ENCODE measurements at places on chromosomes 4 and X. TPM values are rescaled to one million over a fixed set of nuclear protein-coding genes. Genes with fewer than 3 reads are reported as not detected.
A peak's percentile ranks its signal among the peaks of the same experiment; 100 is the strongest.

DNA sequence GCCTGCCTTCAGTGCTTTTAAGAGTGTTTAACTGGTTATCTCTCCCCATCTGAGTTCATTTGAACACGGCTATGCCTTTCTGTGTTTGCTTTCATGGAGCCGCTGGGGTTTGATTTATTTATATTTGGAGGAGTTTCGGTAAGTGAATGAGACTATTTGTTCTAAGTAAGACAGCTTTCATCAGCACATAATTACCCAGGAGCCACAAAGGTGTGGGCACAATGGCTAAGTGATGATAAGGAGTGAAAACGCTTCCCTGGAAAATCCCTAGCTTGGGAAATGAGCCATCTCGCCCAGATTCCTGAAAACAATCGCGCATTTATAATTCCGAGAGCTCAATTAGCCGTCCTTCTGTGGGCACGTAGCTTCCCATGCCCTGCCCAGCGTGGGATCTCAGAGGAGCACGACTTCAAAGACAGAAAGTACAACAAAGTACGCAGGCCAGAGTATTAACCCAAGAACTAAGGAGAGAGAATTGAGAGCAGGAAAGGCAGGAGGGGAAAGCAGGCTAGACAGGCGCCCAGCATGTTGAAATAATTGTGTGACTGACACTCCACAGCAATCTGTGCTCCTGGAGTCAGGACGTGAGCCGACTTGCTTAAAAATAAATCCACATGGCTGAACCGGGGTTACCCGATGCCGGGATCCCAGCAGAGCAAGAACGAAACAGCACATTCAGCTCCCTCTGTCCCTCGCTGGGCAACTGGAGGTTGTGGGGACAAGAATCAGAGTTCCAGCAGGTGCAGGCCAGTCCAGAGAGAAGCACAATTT, 99.0 kb downstream of the DHRSX start:
- DNase-seq, result no peak

DNA sequence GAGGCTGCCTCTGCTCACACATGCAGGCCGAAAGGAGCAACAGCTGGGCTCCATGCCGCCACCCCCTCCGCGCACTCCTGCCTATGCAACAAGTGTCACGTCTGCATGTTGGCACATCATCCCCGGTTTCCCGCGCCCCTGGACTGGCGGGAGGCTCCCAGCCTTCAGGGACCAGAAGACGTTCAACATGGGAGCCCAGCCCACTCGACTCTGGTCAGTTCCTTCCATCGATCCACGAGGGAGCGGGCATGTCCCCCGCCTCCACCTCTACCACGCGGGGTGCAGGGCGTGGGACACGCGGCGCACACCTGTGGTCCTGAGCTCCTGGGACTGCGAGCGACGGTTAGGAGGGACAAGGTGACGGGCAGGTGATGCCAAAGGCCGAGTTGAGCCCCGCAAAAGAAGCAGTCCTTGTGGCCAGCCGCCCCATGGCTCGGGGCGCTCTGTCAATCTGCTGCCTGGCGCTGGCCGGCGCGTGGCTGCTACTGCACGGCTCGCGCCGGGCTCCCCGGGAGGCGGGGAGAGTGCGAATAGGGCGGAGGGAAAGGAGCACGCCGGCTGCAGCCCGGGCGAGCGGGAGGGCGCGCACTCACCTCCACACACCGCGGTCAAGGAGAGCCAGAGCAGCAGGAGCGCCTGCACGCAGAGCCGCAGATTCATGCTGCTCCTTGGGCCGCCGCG, 645 bp downstream of the APLN start:
- DNase-seq, result no peak

DNA sequence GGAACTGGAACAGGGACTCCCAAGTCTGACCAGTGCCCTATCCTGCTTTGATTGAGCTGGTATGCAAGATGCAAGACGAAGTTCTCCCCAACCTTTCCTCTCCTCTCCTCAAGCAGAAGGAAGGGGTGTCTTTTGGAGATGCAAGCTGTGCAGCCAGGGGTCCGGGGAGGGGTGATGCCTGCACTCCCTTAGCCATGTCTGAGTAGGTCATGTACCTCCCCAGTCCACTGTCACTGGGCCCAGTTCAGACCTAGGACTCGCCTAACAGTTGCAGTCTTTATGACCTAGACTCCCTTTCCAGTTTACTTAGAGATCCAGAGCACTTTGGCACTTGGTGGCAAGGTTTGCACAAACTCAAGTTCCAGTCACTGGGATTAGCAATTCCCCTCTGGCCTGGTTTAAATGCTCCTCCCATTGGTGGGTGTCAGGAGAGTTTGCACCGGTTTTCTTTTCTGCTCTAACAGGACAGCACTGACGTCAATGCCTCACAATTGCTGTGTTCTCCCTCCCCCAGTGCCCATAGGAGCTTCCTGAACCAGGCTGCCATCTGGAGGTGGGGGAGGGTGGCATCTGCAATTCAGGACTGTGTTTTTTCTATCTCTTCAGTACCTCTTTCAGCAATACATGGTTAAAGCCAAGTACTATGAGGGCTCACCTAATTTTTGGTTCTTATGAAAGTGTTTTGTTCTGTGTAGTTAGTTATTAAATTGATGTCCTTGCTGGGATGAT, 782.2 kb downstream of the ARAP2 start:
- DNase-seq, result no peak

- DNase-seq, result no peak
These were observed 20.1 kb upstream of the XPNPEP2 start for GRCh38 chrX:129718676-129719075.

DNA sequence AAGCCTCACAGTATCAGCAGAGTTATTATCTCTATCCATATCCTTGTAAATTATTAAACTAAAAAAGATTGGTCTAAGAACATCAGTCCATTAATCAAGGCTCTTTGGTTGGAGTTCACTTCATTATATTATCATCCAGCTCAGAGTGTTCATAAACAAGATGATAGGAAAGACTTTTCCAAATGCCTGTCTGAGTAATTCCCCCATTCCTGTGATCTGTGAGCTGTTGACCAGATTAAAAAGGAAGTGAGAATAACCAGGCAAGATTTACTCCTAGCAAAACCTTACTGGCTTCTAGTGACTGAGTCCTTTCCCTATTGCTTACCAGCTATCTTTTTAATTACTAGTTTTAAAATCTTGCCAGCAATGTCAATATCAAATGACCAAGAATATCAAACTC, 14.9 kb downstream of the PKD2 start:
- no peak for DNase-seq

DNA sequence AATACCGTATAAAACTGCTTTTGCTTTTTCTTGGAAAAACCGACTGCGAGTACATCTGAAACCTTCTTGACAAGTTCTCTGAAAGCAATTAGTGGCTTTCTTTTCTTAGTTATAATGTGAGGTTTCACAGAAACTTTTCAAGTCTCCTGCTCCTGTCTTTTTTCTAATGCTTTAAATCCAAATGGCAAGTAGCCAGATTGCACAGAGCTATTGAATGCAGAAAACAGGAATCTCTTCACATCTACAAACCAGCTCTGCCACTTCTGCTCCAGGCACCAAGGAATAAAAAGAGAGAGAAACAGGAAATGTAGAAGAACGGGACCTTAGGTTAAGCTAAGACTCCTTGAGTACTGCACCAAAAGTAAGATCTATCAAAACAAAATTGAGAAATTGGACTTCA, 267.3 kb upstream of the TET2 start:
- DNase-seq, result no peak

GRCh38 chrX:69218407-69218997, 53.2 kb upstream of the PJA1 start:
- DNase-seq, result no peak

DNA sequence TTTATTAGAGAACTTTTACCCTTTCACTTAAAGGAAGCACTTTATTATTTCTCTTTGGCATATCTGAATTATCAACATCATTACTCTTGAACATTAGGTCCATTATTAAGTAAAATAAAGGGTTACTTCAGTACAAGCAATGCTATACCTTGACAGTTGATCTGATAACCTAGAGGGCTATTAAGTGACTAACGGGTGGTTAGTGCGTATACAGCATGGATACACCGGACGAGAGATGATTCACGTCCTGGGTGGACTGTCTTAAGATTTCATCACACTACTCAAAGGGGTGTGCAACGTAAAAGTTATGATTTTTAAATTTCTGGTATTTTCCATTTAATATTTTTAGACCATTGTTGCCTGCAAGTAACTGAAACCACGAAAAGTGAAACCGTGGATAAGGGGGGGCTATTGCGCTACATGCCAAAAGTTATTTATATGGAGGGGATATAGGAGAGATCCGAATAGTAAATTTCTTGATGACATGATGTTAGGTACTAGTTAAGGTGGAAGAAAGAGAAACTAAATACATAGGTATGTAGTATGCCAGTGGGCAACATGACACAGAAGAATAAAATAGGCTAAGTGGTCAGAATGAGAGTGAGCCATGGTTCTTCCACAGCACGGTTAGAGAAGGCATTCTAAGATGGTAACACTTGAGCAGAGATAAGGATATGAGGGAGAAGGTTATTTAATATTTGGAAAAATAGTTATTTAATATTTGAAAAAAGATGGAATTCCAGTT, 230.8 kb upstream of the ANKRD50 start:
- no peak for DNase-seq

GRCh38 chr4:186900984-186901383, 177.3 kb upstream of the FAT1 start:
- no peak for DNase-seq

- DNase-seq, result no peak
These were observed 14.9 kb downstream of the PPP3CA start for GRCh38 chr4:101332424-101332823.

GRCh38 chrX:68761086-68761485, 67.7 kb upstream of the EFNB1 start:
- no peak for DNase-seq

DNA sequence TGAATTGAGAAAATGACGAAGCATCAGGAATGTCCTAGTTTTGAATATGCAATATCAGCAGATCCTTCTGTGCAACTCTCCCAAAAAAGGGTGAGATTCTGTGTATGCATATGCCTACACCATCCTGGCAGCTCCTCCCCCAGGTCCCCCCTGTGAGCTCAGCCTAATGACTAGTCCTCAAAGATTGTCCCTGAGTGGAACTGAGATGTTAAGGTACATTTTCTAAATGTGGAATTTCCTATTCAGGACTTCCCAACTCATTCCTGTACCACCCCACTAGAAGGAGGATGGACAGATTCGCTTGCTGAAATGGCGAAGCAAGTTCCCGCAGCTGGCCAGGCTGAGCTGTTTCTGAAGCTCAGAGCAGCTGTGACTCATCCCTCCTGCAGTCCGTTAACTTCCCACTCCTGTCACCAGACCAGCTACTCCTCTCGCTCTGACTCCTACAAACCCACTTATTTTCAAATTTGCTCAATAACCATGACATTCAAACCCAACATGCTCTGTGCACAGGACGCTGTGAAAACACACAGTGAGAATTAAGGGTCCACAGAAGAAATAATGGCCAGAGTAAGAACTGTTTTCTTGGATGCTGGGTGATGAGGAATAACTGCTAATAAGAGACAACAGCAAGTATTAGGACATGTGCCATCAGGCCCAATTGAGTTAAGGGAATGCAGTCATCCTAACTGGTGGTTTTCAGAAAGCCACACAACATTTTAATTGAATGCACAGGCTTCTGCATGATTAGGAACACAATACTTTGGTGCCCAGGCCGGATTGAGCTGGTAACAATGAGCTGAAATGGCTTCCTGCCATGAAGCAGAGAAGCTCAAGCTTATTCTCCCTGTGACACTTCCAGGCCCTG, 40.0 kb upstream of the IRF2 start:
- no peak for DNase-seq

DNA sequence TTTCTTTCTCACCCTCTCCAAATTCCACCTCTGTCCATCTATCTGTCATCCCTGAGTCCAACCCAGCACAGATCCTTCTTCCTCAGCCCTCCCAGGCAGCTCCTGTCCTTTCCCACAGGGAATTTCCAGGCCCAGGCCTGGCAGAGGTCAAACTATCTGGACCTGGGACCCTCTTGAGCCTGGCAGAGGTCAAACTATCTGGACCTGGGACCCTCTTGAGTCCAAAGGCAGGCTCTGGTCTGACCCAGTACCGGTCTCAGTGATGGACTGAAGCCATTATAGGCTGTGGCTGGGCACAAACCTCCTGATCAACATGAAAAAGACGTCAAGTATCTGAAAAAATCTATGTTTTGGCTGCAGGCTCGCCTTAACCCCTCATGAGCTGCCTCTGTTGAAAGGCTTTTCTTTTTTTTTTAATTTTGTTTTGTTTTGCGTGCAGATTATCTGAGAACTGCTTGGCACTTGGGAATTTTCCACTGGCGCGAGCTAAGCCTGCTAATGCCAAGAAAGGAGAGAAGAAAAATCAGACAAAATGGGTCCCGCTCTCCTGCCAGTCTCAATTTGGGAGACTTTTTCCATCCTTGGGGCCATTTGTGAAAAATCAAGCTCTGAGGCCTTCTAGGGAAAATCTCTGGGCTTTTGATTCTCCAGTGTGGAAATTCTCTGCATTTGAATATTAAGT, 31.2 kb downstream of the MSX1 start:
- no peak for DNase-seq

DNA sequence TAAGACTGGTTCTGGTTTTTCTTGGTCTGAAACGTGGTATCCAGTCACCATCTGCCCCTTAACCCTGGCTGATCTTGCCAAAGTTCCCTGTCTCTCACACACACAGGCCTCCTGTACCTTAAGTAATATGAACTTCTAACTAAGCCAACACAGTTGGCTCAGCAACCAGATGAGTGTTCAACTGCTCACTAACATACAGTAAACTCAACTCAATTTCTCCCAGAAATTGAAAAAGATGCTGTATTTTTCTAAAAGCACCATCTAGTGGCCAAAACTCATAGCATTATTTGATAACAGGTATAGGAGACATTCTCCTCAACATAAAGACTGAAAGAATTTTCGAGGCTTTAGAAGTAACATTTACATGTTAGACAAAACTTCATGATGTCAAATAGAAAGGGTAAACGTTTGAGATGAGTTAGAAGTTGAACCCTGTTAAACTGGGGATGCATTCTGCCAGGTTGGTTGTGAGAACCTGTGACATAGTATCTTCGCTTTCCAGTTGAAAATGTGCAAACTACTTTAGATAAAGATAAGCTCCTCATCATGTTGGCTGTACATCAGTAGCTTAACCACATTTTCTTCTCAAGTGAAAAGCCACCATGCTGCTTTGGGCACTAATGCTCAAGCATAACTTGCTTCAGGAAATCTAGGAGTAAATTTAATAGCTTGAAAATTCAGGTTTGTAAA, 31.2 kb downstream of the CCNI start:
- DNase-seq, result peak; percentile 56

- no peak for DNase-seq
These were observed 970.4 kb downstream of the RPA4 start for GRCh38 chrX:97854086-97854485.

GRCh38 chr4:183322326-183322725, at the start of gene CLDN24:
CLDN24 (minus strand) TSS chr4:183322426; CDS start chr4:183322426, 0 bp downstream.
- no peak for DNase-seq

- no peak for DNase-seq
These were observed 653.0 kb downstream of the CCSER1 start for GRCh38 chr4:90780193-90780592.

Gene DUSP21
- not detected for polyA plus RNA-seq

Gene CSAG1
- polyA plus RNA-seq, result not detected

Gene ZNF630
- 5.1 TPM for polyA plus RNA-seq

Gene MMRN1
- 2.1 TPM for polyA plus RNA-seq

Gene FRAS1
- polyA plus RNA-seq, result 87.6 TPM

Gene GRPEL1
- polyA plus RNA-seq, result 32.6 TPM

Gene MAPK10
- 89.8 TPM for polyA plus RNA-seq

Gene SPANXC
- not detected for polyA plus RNA-seq

Gene SLC16A2
- polyA plus RNA-seq, result 30.5 TPM

Gene HMX1
- polyA plus RNA-seq, result not detected

Gene GCNA
- polyA plus RNA-seq, result 2.9 TPM

Gene GK
- polyA plus RNA-seq, result 136 TPM

All from left kidney (tissue), 8 donors.